AG04449 (cell line): ENCODE measurements at places on chromosomes 4 and X.

DNA sequence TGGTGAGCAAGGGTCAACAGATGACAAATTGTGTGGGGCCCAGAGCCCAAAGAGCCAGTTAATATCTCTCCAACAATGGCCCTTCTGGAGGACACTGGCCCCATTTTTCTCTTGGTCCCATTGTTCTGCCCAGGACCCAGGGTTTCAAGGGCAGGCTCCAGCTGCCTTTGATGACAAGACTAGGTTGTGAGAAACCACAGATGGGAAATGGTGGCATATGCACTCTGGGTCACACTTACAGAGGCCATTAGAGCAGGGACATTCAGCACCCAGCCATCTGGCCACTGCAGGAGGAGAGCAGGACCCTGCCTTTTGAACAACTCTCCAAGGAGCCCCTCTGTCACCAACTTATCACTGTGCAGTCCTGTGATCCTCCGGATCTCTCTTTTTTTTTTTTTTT lies 49.7 kb upstream of the KIAA1210 start:
- DNase-seq = no peak

GRCh38 chr4:24489870-24490269 lies 94.5 kb downstream of the DHX15 start:
- DNase-seq = no peak

- no peak for DNase-seq
Observed at GRCh38 chrX:74922922-74923543, 2.2 kb downstream of the NEXMIF start.

DNA sequence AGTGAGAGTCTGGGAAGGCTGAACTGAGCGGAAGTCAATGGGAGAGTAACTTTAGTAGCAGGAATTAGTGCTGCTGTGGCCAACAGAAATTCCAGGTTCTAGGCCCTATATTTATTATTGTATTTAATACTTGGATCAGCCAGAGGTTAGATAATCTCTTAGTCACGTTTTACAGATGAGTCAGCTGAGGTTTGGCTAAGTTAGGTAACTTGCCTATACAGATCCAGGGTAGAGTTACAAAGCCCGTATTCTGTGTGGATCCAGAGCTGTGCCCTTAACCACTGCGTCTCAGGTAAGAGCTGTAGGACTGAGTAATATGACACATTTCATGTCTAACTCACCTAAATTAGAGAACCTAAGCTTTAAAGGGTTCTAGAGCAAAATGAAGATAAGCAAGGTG lies 20.5 kb downstream of the PSMD10 start:
- no peak for DNase-seq

DNA sequence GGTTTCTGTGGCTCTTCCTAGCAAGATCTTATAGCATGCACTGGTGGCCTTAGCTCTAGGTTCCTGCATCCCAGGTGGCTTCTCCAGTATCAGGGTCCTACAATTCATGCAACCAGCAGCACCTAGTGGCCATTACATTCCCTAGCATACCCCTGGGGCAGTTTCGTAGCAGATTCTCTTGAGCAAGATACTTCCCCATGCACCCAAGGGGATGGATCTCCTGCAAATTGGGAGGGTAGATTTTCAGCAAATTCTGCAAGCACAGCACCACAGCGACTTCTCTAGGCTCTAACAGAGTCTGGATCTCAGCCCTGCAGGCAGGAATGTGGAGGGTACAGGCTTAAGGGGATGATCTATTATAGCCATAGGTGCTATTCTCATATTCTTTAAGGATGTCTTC lies 13.1 kb upstream of the SLC9B1 start:
- DNase-seq = no peak

DNA sequence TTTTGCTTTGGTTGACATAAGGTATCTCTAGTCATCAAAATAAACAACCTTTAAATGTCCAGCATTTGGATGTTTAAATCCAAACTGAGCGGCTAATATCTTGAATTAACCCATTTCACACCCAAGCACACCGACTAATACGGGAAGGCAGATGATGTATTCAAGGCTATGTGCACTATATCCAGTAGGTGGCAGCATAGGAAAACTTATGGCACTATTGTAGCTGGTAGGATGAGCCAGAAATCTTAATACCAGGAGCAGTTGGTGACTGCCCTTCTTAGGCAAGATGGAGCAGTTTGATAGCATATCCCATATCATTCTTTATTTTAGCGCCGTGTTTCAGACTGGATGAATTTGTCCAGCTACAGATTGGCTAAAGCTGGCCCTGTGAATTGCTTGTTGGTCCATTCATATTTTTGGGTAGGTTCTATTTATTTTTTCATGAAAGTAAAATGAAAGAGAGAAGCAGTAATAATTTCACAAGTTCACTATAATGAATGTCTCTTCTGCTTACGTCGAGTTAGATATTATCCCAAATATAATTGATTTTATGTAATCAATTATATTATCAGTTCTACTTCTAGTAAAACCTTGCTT lies 24.4 kb downstream of the UCHL1 start:
- DNase-seq = peak; percentile 42

- DNase-seq = no peak
Observed at GRCh38 chr4:10099499-10100325, 16.9 kb downstream of the WDR1 start.
